ENCODE measurements at places on chromosomes 7 and 10.

GRCh38 chr7:91446819-91447218 is 182.6 kb downstream of the FZD1 start:
- no peak for DNase-seq

DNA sequence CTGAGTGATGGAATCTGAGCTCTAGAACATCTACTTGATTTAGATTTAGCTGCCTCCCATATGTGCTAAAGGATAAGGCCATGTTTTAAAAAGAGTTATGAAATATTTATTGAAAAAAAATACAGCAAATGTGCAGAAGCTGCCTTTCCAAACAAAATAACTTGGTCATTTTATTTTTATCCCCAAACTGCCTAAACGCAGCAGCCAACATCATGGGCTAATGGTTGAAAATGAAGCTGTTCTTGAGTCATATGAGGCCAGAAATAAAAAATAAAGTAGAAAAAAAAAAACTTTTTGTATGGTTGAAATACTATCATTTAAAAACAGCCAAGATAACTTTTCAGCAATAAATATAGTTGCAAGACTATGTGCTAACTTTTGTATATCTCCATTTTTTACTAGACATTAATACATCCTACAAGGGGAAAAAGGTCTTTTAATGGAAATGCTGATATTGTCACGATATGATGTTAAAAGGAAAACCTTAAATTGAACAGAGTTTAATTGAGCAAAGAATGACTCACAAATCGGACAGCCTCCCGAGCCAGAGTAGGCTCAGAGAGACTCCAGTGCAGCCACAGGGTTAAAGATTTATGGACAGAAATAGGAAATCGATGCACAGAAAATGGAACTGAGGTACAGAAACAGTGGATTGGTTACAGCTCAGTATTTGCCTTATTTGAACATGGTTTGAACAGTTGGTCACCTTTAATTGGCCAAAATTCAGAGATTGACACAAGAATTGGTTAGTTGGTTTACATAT is 305.8 kb downstream of the MDFIC start:
- DNase-seq, result no peak

GRCh38 chr10:129179245-129179971 is 287.6 kb upstream of the MGMT start:
- no peak for DNase-seq

DNA sequence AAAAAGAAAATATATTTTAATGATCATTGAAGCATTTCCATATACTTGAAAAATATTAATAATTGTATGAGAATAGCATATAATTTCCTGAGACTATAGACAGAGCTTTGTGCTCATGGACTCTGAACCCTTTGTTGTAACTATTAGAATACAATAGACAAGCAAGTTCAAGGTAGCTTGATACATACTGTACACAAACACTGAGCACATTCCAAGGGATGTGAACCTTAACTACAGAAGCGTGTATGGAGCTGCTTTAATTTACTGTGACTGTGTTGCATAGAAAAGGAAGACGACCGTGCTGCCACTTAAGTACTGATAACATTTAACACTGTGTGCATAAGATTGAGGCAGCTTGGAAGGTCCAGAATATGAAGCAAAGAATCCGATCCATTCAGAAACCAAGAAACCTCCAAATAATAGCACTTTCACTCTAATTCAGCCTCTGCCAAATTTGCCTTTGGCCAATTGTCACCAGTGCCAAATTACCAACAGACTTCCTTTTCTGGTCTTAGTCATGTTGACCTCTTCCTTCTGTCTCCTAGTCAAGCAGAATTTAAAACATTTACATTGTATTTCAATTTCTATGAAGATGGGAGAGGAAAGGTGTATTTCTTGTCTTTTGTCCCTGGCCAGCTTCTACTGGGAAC is 566.1 kb upstream of the GALNT17 start:
- DNase-seq, result no peak

GRCh38 chr10:48976196-48976595 is 36.6 kb upstream of the LRRC18 start:
- DNase-seq, result no peak

DNA sequence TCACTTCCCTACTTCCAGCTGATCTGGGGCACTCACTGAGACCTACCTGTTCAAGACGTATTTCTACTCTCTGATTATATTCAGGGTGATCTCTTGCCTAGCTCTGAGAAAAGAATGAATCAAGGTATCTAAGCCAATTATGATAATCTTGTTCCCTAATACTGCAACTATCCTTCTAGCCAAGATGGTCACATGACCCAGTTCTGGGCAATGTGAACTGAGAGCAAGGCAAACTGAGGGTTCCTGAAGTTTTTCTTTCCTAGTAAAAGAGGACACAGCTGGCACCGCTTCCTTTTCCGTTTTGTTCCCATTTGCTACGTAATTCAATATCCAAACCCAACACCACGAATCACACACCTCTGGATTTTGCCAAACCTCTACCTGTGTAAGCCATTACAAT is 5.9 kb upstream of the GPAM start:
- no peak for DNase-seq

GRCh38 chr7:32058002-32058401 is 12.2 kb downstream of the PDE1C start:
- no peak for DNase-seq

DNA sequence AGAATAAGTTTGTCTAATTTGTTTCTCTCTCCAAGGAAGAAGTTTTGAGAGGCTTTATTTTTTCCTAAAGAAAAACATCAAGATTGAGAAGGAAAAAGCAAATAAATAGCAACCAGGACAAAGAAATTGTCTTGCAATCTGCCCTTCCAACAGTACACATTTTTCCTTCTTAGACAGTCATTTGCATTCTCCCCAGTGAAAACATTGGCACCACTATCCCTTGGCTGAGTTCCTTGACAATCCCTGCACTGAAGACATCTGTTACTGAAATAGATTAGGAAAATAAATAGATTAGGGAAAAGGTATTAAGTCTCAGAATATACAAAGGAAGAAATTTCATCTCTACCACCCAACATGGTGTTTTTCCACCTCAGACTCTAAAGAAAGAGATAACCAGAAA is 12.2 kb upstream of the TMEM243 start:
- no peak for DNase-seq

- DNase-seq, result no peak
Observed at GRCh38 chr7:111528331-111528730, 34.0 kb downstream of the IMMP2L start.

- no peak for DNase-seq
Observed at GRCh38 chr10:78053211-78053868, 19.7 kb downstream of the RPS24 start.

GRCh38 chr10:88243836-88244730 is 339.0 kb downstream of the RNLS start:
- DNase-seq, result no peak

DNA sequence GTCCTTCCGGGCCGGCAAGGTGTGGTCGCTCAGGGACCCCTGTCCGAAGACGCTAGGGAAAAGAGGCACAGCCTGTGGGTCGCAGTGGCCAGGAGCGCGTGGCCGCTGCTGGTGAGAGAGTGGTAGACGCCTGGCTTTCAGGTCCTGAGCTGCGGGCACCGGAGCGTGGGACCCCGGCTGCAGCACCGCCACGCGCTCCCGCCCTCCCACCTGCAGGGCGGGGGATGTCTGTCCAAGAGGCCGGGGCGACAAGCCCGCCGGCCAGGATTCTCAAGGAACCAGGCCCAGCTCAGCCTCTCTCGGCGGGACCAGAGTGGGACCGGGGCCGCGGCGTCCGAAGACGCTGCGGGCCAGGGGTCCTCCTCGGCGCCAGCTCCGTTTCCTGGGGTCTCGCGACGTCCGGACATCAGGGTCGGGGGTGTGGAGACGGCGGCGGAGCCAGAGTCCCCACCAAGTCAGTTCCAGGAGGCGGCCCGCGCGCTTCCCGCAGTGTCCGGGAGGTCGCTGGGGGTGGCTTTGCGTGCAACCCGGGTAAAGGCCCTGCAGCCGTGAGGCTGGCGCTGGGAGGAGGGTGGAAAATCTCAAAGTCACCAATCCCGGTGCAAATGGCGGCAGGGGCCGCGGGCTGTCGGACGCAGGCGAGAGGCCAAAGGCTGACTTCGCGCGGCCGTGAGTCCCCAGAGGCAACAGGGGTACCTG is 5.5 kb downstream of the ZNF503 start:
- no peak for DNase-seq
